Islet precursor cell (in vitro differentiated cells): ENCODE measurements at places on chromosomes 16 and 17.

DNA sequence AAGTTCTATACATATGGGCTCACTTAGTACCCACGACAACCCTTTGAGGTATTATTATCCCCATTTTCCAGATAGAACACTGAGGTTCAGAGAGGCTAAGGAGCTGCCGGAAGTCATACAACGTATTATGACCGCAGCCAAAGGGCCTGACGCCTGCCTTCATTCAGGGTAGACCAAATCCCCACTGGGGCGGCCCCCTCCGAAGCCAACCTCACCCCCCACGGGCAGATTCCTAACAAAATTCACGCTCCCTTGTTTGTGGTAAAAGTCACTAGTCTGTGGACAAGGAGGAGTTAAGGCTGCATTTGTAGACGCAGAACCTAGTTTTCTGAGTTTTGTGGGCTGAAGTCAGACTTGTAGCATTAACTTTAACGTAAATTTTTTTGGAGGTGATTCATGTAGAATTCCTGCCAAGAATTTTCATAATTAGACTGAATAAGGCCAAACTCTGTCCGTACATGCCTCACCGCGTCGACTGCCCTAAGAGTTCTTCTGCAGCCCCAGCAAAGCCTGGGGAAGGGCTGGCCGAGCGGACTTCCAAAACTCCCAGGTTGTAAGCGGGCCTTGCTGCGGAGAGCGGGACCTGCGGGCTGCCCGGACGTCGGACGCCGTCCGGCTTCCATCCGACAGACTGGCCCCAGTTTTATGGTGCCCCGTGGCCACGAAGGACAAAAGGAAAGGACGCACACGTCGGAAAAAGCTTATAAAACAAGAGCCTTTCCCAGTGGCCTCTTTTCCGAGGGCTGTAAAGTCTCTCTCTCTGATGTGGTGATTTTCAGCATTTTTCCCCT is 75.7 kb downstream of the NXN start:
- no peak for DNase-seq

- no peak for DNase-seq
These were observed 143.8 kb downstream of the IRX3 start for GRCh38 chr16:54142787-54143186.

- no peak for DNase-seq
These were observed 128.7 kb downstream of the TANGO6 start for GRCh38 chr16:68972013-68972412.

- no peak for DNase-seq
These were observed 489 bp downstream of the ZC3H18 start for GRCh38 chr16:88570691-88571092.

DNA sequence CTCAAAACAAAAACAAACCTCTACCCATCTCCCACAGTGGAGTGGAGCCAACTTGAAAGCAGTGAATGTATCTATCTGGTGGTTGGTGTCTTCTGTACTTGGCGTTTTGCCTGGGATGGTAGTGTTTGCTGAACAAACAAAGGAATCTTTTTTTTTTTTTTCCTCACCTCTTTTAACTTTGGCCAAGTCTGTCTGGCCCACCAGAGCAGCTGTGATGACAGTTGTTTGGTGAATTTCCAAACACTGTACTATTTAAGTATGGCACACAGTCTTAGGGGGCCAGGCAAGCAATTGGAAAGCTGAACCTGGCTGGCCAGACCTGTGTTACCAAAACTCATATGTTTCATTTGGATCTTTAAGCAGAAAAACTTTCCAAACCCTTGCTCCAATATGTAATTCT is 101.8 kb upstream of the CDH13 start:
- peak; percentile 2 for DNase-seq
